Activated CD8-positive, alpha-beta T cell treated with anti-CD3 and anti-CD28 coated beads for 36 hours (primary cell): ENCODE measurements at places on chromosomes 6 and 20. TPM values are rescaled to one million over a fixed set of nuclear protein-coding genes. Genes with fewer than 3 reads are reported as not detected.

- no peaks in the 10 kb centered on the region for H3K4me1 ChIP-seq
- H3K27ac ChIP-seq = no peak overlapping the region
- H3K4me3 ChIP-seq = no peak overlapping the region
Observed at GRCh38 chr20:16283307-16283706, 289.9 kb downstream of the KIF16B start.

ADGRF5 gene
- total RNA-seq = not detected

RNF39 gene
- total RNA-seq = not detected

CALHM4 gene
- not detected for total RNA-seq

- peaks cover 4% of the 10 kb centered on the region for H3K27me3 ChIP-seq
- H3K27ac ChIP-seq = no peak overlapping the region
- no peak for DNase-seq
- H3K4me3 ChIP-seq = no peak overlapping the region
Observed at GRCh38 chr6:155454008-155454407, 1.6 kb downstream of the NOX3 start.

PRRT1 gene
- total RNA-seq = 1.1 TPM

DNA sequence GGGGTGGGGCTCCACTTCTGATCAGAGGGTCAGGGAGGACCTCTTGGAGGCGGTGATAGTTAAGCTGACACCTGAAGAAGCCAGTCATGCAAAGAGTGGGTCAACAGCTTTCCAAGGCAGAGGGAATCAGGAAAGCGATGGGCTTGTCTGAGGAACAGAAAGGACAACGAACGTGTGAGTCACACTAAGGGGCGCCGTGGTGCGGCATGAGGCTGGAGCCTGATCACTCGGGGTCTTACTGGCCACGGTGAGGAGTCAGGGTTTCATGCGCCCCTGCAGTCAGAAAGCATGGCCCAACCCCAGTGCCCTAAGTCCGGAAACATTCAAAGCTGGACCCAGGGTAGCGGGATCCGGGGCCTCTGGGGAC, 50.6 kb upstream of the SLC32A1 start:
- peak; percentile 35 for DNase-seq
- no peaks in the 10 kb centered on the region for H3K36me3 ChIP-seq
- H3K27me3 ChIP-seq = peaks cover 38% of the 10 kb centered on the region
- no peak overlapping the region for H3K27ac ChIP-seq
- H3K4me1 ChIP-seq = peaks cover 7% of the 10 kb centered on the region
- H3K4me3 ChIP-seq = peak overlapping the region; percentile 75

TPD52L1 gene
- 0.52 TPM for total RNA-seq

DNA sequence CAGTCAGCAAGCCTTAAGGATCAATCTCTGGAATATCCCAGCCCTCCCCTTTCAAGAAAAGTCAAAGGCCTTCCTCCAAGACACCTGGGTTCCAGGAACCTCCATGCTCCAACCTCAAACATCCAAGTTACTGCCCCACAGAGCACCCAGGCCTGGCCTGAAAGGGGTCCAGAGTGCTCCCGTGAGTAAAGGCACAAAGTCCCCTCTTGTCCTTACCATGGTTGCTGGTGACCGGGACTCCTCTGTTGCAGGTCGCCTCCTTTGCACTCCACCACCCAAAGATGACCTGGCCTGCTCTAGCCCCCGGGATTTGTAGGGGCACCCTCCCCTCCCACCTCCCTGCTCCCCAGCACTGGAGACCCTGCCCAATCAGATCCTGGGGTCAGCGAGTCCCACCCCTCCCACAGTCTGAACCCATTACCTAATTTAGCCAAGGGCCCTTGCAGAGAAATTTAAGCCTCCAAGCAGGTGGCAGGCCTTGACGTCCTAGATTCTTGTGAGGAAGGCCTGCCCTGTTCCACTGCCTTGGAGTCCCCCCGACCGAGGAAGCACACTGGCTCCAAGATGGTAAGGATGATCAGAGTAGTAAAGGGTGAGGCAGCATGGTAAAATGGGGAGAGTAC, at the start of gene TNNC2:
TSS of gene TNNC2 (minus strand) at position 283 of the 623 bp plus-strand sequence. CDS start at position 219, 64 bp downstream.
- peaks cover 21% of the 10 kb centered on the region for H3K27me3 ChIP-seq
- no peak within 1 kb of the TSS for H3K27ac ChIP-seq
- H3K4me3 ChIP-seq = no peak within 1 kb of the TSS
- DNase-seq = no peak
- no peaks in the 10 kb centered on the region for H3K36me3 ChIP-seq

DNA sequence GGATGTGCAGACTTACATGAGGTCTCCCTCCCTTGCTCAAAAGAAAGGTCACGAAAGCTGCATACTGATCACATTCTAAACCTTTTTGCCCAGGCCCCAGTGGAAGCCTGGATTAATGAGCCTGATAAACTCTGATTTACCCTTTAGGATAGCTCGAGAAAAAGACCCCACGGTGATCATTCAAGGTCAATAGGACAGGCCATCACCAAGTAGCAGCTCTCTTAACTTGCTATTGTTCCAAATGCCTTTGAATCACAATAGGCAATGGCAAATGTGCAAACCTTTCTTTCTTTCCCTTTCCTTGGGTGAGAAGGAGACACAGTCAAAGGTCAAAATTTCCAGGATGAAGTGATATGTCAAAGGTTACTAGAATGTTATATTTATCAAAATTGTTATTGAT, 327.3 kb downstream of the HDGFL1 start:
- H3K4me1 ChIP-seq = no peaks in the 10 kb centered on the region
- no peaks in the 10 kb centered on the region for H3K27me3 ChIP-seq

- H3K36me3 ChIP-seq = peaks cover 4% of the 10 kb centered on the region
- H3K27me3 ChIP-seq = no peaks in the 10 kb centered on the region
- H3K4me3 ChIP-seq = no peak overlapping the region
- no peak for DNase-seq
Observed at GRCh38 chr20:37327748-37328147, 18.2 kb upstream of the SRC start.

- no peak overlapping the region for H3K27ac ChIP-seq
- DNase-seq = peak; percentile 8
- H3K4me3 ChIP-seq = no peak overlapping the region
- H3K4me1 ChIP-seq = peaks cover 14% of the 10 kb centered on the region
- no peaks in the 10 kb centered on the region for H3K36me3 ChIP-seq
- peaks cover 5% of the 10 kb centered on the region for H3K27me3 ChIP-seq
Observed at GRCh38 chr20:21557241-21558020, 43.6 kb upstream of the NKX2-2 start.

GRCh38 chr6:119129968-119130484, 51.6 kb upstream of the FAM184A start:
- DNase-seq = no peak
- no peaks in the 10 kb centered on the region for H3K36me3 ChIP-seq
- peaks cover 7% of the 10 kb centered on the region for H3K4me1 ChIP-seq
- H3K27ac ChIP-seq = no peak overlapping the region
- no peak overlapping the region for H3K4me3 ChIP-seq

KHDC1L gene
- not detected for total RNA-seq

SYTL3 gene
- 163 TPM for total RNA-seq

- H3K4me1 ChIP-seq = peaks cover 5% of the 10 kb centered on the region
- no peak overlapping the region for H3K4me3 ChIP-seq
- no peak overlapping the region for H3K27ac ChIP-seq
- peaks cover 19% of the 10 kb centered on the region for H3K27me3 ChIP-seq
- no peak for DNase-seq
Observed at GRCh38 chr6:163391985-163392384, 22.5 kb upstream of the QKI start.
